ENCODE measurements at places on chromosomes 5 and 9.

DNA sequence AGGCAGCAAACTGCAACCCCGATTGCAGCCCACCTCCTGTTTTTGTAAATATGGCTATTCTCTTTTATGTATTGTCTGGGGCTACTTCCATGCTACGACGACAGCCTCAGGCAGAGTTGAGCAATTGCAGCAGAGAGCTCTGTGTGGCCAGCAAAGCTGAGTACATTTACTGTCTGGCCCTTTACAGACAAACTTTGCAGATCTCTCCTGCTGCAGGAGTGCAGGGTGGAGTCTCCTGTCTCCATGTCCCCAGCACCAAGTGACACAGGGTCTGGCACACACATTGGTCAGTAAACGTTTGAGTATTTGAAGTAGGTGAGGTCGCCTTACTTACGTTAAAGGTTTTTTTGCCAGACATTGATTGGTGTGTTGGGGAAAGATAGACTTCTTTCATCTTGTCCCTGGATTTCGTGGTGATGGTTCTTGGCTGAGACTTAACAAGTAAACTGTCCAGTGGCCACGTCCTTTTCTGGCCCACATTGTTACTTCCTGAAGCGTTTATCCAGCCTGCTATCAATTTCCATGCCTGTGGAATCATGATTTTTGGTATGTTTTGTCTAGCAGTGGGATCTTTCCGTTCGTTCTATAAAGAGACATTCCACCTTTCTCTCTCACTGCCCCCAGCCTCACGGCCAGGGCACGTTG, 27.2 kb downstream of the PRRC2B start:
- peak; percentile 44 for DNase-seq

DNA sequence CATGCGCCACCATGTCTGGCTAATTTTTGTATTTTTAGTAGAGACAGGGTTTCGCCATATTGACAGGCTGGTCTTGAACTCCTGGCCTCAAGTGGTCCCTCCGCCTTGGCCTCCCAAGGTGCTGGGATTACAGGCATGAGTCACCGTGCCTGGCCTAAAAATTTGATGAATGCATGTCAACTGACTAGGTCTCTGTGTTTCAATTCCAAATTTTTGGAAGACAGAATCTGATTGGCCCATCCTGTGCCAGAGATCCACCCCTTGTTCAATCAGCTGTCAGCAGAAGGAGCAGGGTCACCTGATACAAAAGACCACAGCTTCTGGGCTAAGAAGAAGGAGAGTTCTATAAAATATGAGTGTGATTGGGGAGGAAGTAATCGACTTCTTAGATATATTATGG, 43.5 kb upstream of the COL15A1 start:
- no peak for DNase-seq

DNA sequence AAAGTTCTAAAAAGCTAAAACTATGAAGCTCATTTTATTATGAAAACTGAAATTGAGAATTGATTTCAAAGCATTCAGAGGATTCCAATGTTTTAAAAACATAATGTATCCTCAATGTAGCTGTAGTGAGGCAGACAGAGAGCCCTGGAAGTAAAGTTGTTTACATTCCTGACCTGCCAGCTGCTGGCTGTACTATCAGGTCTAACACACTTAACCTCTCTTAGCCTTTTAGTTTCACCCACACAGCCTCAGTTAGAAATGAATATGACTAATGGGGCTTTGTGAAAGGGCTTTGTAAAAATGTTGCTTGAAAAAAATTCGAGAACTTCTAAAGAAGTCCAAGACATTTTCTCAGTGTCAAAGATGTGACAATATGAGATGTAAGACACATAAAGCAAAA, 122.6 kb downstream of the FBXL17 start:
- peak; percentile 24 for DNase-seq

DNA sequence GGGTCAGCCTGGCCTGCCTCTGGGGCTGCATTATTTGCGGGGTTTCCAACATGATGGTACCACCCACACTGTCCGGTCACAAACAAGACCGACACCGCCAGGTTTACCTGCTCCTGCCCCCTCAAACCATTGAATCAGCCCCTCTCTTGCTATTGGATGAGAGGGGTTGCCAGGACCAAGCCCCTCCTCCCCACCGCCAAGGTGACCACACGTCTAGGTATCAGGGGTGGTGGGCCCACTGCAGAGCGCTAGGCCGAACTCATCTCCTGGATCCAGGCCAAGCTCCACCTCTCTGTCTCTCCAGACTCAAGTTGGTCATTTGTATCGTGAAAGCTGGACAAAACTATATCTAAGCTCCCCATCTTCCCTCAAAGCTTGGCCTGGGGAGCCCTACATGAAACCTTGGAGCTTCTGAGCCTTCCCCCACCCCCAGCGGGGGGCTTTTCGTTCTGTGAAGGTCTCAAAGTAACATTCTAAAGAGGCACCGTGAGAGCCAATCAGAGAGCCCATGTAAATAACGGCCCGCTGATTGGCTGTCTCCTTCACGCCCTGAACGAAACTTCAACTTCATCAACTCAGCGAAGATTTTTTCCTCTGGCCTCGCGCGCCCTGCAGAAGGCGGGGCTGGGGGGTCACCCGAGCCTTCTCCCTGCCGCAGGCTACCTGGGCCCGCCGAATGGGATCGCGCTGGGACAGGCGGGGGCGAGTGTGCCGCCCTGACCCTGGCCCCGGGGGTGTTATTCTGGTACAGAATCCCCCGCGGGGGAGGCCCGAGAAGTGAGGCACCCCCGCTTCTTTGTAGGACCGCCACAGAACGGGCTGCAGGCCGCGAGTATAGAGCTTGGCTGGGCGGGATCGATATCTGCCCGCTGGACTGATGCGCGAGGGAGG, 49.6 kb upstream of the PSD2 start:
- peak; percentile 81 for DNase-seq

DNA sequence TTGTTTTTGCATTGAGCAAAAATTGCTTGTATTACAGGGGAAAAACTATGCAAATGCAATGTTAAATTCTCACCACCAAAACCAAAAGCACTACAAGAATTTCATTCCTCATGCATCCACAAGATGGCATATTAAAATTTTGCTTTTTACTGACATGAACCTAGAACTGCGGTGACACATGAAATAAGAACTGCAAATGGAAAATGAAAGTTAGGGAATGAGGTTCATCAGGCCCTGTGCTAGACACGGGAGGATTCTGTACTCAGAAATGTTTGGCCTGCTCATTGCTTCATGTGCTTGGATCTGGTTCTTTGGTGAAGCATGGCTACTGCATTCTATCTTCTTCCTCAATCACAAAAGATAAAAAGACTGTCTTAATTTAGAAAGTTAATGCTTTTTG, 9.1 kb upstream of the RFK start:
- peak; percentile 44 for DNase-seq

GRCh38 chr5:140041492-140042392, 1.4 kb downstream of the NRG2 start:
- peak; percentile 15 for DNase-seq

GRCh38 chr5:146410272-146410671, 36.9 kb upstream of the TCERG1 start:
- no peak for DNase-seq

GRCh38 chr5:123209502-123210027, 120.5 kb downstream of the PRDM6 start:
- DNase-seq: peak; percentile 71

GRCh38 chr5:14545862-14546261, 35.7 kb upstream of the OTULINL start:
- DNase-seq: no peak

DNA sequence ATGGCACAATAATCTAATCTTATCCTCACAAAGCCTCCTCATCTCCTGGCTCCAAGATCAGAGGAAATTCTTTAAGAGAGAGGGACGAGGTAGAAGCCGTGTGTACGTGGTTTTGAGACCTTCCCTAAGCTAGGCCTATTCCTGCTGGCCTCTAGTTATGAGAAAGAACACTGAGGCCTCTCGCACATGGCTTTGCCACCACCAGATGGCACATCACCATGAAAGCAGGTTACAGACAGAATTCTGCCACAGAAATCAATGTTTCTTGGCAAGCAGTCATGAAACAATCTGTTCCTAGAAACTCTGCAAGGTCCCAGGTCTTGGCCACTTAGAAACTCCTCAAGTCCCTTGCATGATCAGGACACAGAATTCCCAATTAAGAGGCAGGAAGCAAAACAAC, 268.2 kb upstream of the TAS2R1 start:
- DNase-seq: peak; percentile 29

GRCh38 chr5:163624431-163624830, 119.0 kb downstream of the MAT2B start:
- no peak for DNase-seq

- no peak for DNase-seq
Measured at GRCh38 chr9:36551910-36552309, 20.8 kb upstream of the MELK start.

DNA sequence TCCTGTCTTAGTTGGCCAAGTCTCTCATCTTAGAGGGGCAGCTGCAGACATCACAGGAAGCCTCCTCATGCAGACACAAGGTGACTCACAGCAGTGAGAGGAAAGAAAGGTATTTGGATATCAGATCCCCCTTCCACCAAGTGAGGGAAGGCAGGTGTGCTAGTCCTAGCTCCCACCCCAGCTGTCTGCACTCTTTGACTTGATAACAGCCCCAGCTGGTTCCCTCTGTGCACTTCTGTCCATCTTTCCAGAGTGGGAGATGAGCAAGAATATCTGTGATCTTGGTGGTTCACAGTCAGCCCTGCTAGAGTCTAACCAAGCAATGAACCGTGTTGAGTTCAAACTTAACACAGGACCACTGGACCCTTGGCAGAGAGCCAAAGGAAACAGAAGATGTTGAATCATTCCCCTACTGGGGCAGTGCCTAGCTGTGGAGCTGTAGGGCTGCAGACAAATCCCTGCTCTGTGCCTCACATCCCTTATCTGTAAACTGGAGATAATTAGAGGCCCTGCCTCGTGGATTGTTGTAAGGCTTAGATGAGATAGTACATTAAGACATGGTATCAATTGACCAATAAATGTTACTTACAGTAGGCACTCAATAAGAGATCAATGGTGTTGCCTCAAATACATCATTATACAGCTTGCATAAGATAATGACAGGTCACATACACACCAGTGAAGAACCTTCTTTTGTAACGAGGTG, 39.1 kb downstream of the SH3RF2 start:
- DNase-seq: peak; percentile 86

- no peak for DNase-seq
Measured at GRCh38 chr9:9612270-9612669, 1000.5 kb downstream of the PTPRD start.

- DNase-seq: no peak
Measured at GRCh38 chr5:143618141-143618540, 193.8 kb upstream of the HMHB1 start.

GRCh38 chr5:106940986-106941385, 729.8 kb downstream of the EFNA5 start:
- peak; percentile 65 for DNase-seq

GRCh38 chr9:34387239-34387638, 10.5 kb upstream of the MYORG start:
- no peak for DNase-seq

- DNase-seq: no peak
Measured at GRCh38 chr9:86892576-86892975, 54.7 kb downstream of the GAS1 start.

GRCh38 chr5:61638476-61638875, 306.4 kb downstream of the ZSWIM6 start:
- DNase-seq: no peak

DNA sequence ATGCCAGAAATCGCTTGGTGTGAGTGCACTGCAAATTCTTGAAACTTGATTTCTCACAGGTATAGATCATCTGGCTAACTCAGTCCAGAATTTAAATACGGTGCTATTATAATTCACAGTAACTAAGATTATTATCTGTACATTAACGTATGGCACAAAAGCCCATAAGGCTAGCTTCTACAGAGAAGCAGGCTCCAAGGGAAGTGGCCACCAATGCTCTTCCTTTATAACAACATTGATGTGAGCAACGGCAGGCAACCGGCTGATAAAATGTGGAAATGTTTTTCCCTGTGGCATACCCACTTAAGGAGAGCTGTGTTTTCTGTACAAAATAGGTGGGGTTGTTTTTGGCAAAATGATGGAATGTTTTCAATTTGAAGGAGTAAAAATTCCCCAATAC, 35.7 kb downstream of the SEMA4D start:
- DNase-seq: no peak

GRCh38 chr9:131669269-131670157, 70.4 kb downstream of the RAPGEF1 start:
- DNase-seq: no peak

DNA sequence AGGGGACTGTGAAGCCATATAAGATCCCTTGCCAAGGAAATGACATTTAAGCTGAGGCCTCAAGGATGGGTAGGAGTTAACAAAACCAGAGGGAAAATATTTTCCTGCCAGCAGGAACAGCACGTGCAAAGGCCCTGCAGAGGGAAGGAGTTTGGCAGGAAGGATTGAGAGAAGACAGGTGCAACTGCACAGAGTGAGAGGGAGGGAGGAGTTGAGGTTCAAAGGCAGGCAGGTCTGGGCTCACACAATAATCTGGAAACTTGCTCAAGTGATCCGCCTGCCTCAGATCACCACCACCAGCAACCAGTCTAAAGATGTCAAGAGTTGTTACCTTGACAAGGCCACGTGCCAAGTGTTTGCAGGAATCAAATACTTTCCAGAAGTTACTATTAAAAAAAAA, 31.1 kb upstream of the PWWP2A start:
- no peak for DNase-seq

DNA sequence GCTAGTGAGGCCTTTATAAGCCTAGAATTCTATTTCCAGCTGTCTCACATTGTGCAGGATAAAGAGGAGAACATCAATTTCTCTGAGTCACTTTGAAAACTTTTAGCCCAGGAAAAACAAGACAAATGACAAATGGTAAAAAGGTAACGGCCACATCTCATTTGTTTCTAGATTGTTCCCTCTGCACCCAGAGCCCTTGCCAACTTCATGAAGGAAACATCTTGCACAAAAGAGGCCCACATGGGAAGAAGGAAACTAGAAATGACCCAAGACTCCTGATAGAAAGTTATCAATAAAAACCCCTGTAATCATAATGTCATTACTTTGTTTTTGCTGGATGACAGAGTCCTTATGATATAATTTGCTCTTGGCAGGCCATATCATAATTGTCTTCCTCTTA, 5.3 kb downstream of the DPYSL3 start:
- DNase-seq: no peak

GRCh38 chr9:82563094-82563493, 499.8 kb downstream of the RASEF start:
- no peak for DNase-seq

GRCh38 chr5:173823721-173824567, 64.2 kb upstream of the CPEB4 start:
- DNase-seq: peak; percentile 74

GRCh38 chr5:27474047-27474309, 435.6 kb upstream of the CDH9 start:
- no peak for DNase-seq

Measured in hepatocyte (in vitro differentiated cells).